ENCODE measurements at places on chromosomes 7 and 10.

GRCh38 chr7:111242141-111242755, 151.3 kb downstream of the LRRN3 start:
- no peak for DNase-seq

- DNase-seq = no peak
Measured at GRCh38 chr7:35694161-35694783, 663 bp downstream of the HERPUD2 start.

- DNase-seq = no peak
Measured at GRCh38 chr7:142496545-142496991, 238.7 kb upstream of the PRSS58 start.

DNA sequence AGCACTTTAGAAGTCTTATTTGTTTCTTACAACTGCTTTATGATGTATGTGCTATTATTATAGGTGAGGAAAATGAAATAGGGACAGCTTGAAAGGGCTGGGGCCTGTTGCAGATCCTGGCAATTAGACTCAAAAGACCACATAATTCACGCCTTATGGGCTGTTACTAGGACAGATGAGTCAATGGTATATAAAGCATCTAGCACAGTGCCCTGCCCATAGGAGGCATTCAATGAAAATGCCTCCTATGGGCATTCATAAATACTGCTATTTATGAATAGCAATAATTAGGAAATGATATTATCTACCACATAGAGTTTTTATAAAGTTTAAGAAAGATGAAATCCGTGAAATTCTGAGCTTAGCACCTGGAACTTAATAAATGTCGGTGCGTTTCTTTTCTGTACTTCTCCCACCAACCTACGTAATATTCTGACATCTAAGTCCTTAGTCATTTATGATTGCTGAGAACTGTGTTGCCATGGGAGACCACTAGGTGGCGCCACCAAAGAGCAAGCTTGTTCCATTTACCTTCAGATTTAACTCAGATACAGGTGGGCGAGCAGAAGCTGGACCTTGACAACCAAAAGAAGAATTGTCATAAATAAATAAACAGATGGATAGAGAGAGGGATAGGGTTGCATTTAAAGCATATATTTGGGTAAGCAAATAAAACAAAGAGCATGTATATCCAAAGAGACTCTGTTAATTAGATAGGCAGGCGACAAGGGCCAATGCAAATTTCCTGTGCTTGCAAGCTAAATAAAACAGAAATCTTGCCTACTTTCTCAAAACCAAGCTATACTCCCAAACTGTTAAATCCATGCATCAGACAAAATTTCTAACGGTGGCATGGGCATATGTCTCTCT, 699.9 kb downstream of the INHBA start:
- no peak for DNase-seq

DNA sequence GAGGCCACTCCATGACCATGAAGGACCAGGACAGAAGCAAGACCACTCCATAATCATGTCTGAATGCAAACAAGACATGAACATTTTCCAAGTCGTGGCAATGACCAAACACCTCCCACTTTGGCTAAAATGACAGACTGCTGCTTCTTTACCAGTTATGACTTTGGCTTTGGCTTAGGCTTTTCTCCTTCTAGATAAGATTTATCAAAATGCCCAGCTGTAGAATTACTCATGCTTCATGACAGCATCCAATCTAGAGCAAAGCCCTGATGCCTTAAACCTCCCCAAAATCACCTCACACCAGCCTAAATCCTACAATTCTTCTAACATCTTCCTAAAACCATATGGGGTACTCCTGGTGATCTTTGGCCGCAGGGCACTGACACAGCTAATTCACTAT, 102.1 kb downstream of the VPS41 start:
- no peak for DNase-seq

GRCh38 chr7:131546583-131547141, 9.8 kb downstream of the PODXL start:
- DNase-seq = no peak

- no peak for DNase-seq
Measured at GRCh38 chr7:89837515-89837914, 316.8 kb upstream of the STEAP1 start.

- no peak for DNase-seq
Measured at GRCh38 chr7:45161842-45162241, 4.3 kb downstream of the RAMP3 start.

DNA sequence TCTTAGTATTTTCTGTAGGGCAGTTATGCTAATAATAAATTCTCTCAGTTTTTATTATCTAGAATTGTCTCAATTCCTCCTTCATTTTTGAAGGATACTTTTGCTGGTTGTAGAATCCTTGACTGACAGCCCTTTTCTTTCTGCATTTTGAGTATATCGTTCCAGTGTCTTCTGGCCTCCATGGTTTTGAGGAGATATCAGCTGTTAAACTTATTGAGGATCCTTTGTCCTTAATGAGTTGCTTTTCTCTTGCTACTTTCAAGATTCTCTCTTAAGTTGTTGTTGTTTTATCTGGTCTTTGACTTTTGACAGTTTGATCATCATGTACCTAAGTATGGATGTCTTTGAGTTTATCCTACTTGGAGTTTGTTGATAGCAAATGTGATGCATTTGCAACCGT, 8.9 kb upstream of the GJC3 start:
- no peak for DNase-seq

- no peak for DNase-seq
Measured at GRCh38 chr7:81393018-81393417, 376.8 kb downstream of the HGF start.

GRCh38 chr10:88253622-88254021, 329.5 kb downstream of the RNLS start:
- DNase-seq = no peak

GRCh38 chr10:6279540-6280267, 77.0 kb downstream of the PFKFB3 start:
- no peak for DNase-seq

DNA sequence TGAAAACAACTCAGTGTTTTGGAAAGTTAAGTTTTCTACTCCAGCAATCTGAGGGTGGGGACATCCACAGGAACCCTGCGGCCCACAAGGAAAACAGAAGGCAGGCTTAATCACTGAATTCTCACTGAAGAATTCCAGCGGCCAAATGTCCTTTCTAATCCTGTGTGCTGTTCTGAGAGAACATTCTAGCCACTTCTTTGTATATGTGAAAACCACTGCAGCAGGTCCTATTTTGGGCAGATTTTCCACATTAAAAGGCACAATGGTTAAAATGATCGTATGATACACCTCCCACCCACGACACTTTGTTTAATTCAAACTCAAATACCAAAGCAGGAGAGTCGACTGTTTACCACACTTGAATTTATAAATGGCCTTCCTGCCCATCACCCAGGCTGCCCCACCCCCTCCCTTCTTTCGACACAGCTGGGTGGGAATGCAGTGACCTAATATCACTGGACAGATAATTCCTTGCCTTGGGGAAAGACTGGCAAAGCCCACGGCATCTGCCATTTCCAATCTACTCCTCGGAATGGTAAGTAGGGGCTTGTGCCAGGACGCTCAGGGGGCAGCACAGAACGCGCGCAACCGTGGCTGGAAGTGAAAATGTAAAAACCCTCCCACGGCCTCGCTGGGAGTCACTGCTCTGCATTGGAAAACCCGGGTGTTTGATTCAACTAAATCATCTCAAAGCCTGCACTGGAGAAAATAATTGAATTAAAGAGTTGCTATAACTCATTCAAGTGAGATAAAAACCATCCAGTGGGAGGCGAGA, 67.0 kb downstream of the CTBP2 start:
- DNase-seq = no peak

GRCh38 chr10:100151723-100152300, 34.0 kb downstream of the ERLIN1 start:
- no peak for DNase-seq

GRCh38 chr10:13883636-13884444, 297.1 kb downstream of the PRPF18 start:
- no peak for DNase-seq

DNA sequence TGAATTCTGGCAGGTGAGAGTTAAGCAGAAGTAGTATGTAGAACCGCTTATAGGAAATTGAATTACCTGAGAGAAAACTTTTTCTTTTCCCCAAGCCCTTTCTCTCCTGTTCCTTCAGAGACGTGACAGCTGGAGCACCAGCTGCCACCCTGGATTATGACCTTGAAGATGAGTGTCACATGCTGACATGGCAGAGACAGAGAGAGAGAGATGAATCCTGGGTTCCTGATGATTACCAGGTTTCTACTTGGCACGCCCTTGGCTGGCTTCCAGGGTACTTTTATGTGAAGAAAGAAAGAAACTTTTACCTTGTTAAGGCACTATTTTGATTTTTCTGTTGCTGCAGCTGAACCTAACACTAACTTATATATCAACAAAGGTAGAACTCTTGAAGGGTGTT, 99.9 kb downstream of the GPR26 start:
- no peak for DNase-seq

DNA sequence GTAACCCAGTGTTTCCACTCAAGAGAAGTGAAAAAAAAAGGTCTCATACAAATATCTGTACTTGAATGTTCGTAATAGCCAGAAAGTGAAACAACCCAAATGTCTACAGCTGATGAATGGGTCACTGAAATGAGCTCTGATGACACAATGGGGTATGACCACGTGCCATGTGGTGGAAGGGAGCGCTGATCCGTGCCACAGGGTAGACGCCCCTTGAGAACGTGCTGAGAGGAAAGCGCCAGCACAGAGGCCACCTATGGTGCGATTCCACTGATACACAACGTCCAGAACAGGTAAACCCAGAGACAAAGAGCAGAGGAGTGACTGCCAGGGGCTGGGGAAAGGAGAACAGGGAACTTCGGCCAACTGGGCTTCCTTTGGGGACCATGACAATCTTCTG, 50.3 kb downstream of the MAD1L1 start:
- no peak for DNase-seq

DNA sequence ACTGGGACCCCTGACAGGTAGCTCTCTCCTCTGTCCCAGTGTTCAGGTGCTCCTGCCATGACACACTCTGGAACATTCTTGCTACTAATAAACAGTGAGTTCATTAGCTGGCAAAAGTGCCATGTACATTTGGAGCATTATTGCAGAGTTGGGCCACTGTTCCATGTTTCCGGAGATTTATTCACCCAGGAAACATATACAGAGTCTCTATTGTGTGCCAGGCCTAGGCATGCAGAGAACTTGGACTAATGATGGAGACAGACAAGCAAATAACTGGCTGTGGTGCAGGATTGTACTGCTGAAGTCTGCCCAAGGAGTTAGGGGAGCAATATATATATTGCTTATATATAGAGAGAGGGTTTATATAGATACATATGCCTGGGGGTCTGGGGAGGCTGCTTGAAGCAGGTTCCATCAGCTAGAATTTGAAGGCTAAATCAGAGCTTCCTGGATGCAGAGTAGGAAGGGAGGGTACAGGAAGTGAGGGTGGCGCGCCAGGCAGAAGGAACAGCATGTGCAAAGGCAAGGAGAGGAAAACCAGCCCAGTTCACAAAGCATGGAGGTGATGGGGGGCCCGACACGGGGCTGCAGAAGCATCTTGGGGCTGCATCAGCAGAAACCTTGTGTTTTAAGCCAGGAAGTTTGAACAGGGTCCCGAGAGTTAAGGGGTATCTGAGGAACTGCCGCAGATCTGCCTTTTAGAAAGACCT, 22.7 kb upstream of the EEPD1 start:
- DNase-seq = no peak

- no peak for DNase-seq
Measured at GRCh38 chr10:84391326-84391725, 62.9 kb downstream of the CCSER2 start.

GRCh38 chr7:103317009-103317408, 19.8 kb downstream of the PMPCB start:
- DNase-seq = no peak

- DNase-seq = no peak
Measured at GRCh38 chr10:78508955-78509748, 475.5 kb downstream of the RPS24 start.

GRCh38 chr10:125141150-125141859, 19.1 kb downstream of the CTBP2 start:
- DNase-seq = no peak

DNA sequence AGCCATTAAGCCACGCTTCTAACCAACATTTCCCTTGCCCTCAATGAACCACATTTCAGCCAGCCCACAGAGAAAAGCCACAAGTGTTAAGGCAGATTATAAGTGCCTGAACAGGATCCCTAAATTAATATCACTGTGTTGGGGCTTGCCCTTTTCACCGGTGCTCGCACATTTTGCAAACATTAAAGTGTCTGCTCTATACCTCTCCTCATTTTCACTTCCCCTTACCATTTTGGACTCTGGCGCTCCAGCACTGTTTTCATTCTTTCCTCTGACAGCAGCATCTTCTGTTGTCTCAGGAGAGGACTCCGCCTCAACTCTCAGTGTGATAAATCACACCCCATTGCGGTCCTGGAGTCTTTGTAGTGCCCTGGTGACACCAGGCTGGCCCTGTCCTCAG, 274.2 kb downstream of the BAMBI start:
- DNase-seq = no peak

- no peak for DNase-seq
Measured at GRCh38 chr7:108525327-108525984, 479 bp downstream of the PNPLA8 start.

GRCh38 chr7:41886901-41887311, 184.0 kb upstream of the INHBA start:
- DNase-seq = no peak

- DNase-seq = no peak
Measured at GRCh38 chr10:37813763-37814162, 43.6 kb downstream of the ZNF248 start.

DNA sequence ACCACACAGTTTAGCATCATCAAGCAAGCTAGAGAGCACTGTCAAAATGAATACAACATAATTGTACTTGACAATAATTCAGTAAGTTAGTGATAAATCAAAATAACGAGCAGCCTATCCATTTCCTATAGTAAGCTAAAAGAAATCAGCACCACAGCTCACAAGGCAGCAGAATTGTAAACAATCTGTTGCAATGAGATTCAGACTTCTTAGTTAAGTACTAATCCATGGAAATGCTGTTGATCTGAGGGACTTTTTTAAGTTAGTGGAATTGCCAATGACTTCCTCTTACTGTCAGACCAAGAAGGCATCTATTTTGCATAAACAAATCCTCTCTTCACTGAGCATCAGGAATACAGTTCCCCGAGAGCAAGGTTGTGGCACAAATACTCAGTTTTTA, 136.6 kb upstream of the CCDC6 start:
- DNase-seq = no peak

GRCh38 chr10:47111329-47111862, 188.6 kb upstream of the GDF10 start:
- no peak for DNase-seq

DNA sequence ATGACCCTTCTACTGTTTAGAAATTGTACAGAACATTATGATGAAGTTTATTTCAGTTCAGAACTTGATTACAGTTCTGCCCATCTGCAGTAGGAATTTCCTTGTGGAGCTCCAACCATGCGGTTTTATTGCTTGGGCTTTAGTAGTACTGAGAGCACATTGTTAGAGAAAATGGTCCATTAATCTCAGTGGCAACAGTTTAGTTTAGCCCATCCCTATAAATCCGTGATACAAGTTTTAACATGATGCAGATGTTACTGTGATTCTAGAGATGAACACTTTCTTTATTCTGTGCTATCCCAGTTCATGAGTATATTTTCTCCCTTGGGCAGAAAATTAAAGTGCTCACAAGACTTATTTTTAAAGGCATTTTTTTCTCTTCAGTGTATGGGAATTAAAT, 84.8 kb upstream of the FZD8 start:
- no peak for DNase-seq

GRCh38 chr7:158651968-158652565, 52.5 kb downstream of the NCAPG2 start:
- no peak for DNase-seq

- DNase-seq = no peak
Measured at GRCh38 chr7:112069879-112070321, 136.3 kb downstream of the DOCK4 start.

GRCh38 chr7:43077732-43078391, 34.6 kb upstream of the HECW1 start:
- DNase-seq = no peak
